ENCODE measurements at places on chromosomes 2 and 18. TPM values are rescaled to one million over a fixed set of nuclear protein-coding genes. Genes with fewer than 3 reads are reported as not detected.

Gene TP53I3
- total RNA-seq, result 27.7 TPM

Gene TTC21B
- total RNA-seq, result 15.6 TPM

Gene PDE1A
- total RNA-seq, result 17.2 TPM

DNA sequence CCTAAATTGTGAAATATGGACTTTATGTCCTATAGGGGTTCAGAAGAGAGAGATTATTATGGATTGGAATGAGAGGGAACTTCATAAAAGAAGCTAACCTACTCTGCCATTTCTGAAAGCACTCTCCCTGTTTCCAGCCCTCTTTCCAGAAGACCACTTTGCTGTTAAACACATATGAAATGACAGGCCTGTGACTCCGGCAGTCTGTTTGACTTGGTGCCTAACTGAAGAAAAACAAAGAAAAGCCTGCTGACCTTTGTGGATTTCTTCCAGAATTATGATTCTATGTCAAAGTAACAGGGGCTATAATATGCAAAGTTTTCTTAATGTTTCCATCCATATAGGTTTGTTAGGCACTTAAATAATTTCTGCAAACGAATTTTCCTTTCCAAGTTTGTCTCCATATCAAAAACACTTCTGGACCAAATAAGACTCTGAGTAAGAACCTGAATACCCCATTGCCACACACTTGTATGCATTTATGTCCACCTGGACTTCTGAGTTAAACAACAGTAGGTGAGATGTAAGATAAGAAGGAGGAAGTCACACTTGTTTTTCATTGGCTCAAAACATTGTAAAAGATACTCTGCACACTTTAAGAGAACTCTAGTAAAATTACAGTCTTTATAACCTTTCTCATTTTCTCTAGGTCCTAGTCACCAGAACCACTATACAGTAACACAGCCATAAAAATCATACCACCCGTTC, 111.7 kb downstream of the PIEZO2 start:
- no peak for DNase-seq

GRCh38 chr2:235630718-235631296, 137.0 kb downstream of the AGAP1 start:
- no peak for DNase-seq

- DNase-seq, result no peak
Measured at GRCh38 chr18:8745355-8746014, 40.1 kb downstream of the MTCL1 start.

GRCh38 chr2:177641331-177641730, 248.8 kb downstream of the AGPS start:
- DNase-seq, result no peak

DNA sequence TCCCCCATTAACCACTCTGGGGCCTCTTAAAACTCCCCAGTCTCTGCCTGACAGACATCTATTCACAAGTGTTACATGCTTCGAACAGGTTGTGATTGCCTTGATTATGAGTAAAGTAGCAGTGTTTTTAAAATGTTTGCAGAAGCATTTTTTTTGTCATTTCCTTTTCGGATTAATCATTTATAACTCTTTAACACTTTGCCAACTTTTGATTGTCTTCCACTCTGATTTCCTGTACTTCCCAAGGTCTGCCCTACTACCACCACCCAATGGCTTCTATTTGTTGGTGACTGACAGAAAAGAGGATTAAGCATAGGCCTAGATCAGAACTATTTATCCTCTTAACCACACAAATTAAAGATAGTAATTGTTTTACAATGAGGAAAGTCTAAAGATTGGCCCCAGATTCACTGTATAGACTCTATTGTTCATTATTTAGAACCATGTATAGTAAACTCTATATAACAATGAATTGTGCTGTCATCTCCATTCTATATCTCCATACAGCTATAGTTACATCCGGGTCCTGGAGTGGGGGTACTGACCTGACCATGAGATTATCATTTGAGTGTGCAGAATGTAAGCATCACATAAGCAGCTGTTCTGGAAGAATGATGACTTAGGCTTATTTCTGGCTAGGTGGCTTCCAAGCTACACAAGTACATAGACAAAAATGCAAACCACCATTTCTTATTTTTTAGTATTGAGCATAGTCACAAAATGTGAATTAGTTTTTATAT, 110.3 kb upstream of the RBMS1 start:
- no peak for DNase-seq

GRCh38 chr2:150474326-150475074, 13.0 kb downstream of the RND3 start:
- no peak for DNase-seq

DNA sequence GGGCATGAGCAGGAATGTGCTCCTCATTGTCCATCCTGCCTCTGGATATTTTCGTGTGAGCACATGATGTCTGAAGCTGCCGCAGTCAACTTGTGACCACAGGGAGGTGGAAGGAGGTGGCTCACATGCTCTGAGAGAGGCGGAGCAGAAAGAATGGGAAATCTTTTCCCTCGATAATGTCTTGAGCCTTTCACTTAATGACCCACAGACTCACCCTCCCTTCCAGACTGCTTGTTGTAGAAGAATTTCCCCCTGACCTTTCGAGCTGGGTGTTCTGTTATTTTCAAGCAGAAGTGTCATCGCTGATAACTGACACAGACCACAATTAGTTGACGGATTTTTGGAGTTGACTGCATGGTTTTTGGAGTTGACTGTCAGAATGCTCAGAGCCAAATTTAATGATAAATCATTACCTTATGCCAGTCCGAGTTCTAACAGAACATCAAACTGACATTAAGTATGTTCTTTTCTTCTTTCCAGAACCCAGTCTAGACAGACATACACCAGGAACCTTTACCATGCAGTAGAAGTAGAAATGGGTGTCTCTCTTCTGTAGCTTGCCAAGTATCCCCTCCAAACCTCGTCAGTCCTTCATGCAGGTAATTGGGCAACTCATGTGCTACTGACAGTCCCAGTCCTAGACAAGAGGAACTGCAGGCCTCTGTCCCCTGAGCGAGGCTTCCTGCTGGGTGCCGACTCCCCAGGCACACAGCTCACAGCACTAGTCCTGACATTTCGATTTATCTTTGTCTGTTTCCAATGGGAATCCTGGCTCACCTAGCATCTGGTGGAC, 29.4 kb upstream of the RTTN start:
- no peak for DNase-seq
